ENCODE measurements at places on chromosomes 6 and 20.
A peak's percentile ranks its signal among the peaks of the same experiment; 100 is the strongest.

GRCh38 chr6:101640131-101640530 lies 246.6 kb downstream of the GRIK2 start:
- DNase-seq, result no peak

DNA sequence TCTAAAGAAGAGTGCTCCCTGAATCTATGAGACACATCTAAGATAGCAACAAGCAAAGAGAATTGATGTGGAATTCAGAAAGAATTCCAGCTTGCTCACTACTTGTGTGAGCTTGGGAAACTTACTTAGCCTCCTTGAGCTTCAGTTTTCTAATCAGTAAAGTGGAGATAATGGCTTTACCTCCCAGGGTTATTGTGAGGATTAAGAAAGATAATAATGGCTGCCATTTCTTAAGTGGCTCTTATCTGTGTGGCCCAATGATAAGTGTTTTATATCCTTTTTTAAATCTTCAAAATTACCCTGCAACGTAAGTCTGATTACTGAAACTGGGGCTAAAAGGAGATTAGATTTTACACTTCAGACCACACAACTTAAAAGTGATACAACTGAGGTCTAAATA lies 418.5 kb downstream of the LMBRD1 start:
- DNase-seq, result no peak

DNA sequence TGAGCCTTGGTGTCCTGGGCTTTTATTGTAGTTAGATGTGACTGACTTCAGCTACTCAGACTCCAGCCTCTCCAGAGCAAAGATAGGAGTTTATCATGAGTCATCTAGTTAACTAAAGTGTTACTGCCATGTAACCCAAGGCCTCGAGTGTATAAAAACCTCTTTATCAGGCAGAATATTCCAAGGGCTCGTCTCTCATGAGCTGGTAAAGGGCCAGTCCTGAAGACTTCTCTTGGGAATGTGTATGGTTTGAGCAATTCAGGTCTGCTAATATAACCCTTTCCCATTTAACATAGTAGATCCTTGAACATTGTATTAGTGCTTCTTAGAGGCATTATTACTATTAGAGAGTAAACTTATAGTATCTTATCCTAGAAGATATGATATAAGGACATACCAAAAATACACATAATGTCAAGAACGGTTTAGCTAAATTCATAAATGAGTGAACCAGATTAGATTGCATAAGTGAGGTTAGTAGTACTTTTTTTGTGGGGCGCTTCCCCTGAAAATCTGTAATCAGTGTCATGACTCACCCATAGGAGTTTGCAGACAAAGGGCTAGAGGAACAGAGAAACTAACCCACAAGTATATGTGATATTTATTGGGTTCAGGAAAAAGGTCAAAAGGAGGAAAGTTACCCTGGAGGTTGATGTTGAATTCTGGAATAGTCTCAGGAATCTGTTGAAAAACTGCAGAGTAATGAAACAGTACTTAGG lies 16.0 kb downstream of the DSE start:
- no peak for DNase-seq

- DNase-seq, result peak; percentile 78
Observed at GRCh38 chr6:157021993-157022740, 245.0 kb downstream of the ARID1B start.

- no peak for DNase-seq
Observed at GRCh38 chr6:142926177-142926493, 18.8 kb downstream of the HIVEP2 start.

DNA sequence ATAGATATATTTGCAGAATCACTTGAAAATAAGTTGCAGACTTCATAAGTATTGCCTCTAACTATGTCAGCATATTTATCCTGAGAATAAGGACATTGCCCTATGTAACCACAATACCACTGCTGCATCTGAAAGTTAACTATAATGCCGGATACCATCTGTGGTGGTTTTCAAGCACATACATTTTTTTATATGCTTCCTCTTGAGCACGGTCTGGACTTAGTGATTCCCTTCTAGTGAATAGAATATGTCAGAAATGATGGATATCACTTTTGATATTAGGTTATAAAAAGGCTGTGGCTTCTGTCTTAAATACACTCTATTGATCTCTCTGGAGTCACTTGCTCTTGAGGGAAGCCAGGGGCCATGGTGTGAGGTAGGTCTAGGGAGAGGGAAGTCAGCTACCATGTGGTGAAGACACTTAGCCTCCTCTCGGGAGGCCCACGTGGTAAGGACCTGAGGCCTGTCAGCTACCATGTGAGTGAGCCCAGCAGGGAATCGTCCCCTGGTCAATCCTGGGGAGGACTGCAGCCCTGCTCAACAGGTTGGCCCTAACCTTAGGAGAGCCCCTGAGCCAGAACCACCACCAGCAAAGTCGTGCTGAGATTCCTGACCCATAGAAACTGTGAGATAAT lies 57.5 kb downstream of the CCDC170 start:
- DNase-seq, result no peak

GRCh38 chr6:67952121-67952520 lies 683.0 kb upstream of the ADGRB3 start:
- DNase-seq, result no peak

DNA sequence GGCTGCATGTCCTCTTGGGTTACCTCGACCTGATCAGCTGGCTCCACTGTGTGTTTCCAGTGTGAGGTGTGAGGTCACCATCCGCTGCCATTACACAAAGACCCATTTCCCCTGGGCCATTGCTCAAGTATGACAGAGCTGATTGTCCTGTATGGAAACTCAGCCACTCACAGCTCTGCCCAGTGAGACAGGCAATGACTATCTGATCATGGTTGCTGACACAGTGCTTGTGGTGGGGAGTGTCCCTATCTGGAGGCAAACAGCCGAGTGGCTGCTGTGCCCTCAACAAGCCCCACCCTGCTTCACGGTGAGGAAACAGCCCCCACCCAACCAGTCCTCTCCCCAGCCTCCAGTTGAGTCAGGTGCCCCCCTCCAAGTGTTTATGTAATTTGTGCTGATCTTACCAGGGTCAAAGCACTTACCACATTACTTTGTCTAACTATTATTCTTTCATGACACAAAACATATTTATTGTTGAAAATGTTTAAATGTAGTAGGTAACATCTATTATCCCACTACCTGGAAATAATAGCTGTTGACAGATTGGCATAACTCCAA lies 11.7 kb upstream of the MAPK13 start:
- peak; percentile 54 for DNase-seq

GRCh38 chr20:18754030-18754652 lies 59.4 kb upstream of the SCP2D1 start:
- no peak for DNase-seq

DNA sequence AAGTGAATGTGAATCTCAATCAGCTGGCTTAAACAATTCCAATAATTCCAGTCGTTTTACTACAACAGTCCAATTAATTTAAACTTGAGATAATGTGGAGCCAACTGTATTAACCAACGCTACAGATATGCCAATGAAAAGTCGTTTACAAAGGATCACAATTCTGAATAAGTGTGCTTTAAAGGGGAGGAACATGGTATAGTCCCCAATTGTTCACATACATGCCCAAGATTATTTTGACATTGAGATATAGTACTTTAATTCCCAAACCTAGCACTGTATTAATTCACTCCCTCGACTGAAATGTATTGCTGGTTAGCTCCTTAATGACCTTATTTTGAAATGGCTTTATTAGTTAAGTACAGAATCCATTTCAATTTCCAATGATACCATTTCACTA lies 2.5 kb downstream of the AKIRIN2 start:
- no peak for DNase-seq

DNA sequence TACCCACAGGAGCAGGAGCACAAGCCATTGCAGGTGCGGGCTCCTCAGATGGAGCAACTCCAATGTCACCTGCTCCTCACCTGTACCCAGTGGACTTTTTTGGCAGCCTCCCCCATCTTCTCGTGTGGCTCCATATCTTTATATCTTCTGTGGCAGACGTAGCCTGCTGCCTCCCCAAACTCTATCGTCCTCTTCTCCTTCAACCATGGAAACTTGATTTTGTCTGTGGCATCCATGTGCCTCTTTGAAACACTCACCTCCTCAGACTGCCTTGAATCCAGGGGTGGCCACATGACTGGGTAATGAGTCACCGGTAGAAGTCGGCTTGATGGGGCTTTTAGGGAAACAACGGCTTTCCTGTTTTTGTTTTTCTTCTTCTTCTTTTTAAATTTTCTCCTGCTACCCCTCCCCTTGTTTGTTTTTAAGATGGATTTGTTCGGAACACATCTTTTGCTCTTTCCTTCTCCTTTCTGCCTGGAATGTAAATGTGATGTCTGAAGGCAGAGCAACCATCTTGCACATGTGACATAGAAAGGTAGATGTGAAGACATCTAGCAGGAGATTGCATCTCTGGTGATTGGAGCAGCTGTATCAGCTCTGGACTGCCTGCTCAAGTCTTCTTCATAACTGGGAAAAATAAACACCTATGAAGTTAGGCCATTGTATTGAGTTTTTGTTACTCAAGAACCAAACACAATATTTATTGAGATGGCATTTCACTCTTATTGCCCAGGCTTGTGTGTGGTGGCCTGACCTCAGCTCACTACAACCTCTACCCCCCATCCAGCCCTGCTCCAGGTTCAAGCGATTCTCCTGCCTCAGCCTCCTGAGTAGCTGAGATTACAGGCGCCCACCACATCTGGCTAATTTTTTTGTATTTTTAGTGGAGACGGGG lies 69.9 kb upstream of the DDR1 start:
- no peak for DNase-seq

DNA sequence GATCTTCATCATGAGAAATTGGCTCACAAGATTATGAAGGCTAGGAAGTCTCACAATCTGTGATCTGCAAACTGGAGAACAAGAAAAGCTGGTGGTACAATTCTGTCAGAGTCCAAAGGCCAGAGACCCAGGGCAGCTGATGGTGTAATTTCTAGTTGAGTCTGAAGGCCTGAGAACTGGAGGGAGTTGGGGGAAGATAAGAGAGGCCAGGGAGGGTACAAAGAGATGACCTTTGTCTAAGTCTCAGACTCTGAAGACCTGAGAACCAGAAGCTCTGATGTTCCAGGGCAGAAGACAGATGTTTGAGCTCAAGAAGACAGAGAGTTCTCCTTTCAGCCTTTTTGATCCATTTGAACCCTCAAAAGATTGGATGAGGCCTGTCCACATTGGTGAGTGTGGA lies 280.6 kb downstream of the HDGFL1 start:
- no peak for DNase-seq
